ENCODE measurements at places on chromosomes 7 and 10.
A peak's percentile ranks its signal among the peaks of the same experiment; 100 is the strongest.

DNA sequence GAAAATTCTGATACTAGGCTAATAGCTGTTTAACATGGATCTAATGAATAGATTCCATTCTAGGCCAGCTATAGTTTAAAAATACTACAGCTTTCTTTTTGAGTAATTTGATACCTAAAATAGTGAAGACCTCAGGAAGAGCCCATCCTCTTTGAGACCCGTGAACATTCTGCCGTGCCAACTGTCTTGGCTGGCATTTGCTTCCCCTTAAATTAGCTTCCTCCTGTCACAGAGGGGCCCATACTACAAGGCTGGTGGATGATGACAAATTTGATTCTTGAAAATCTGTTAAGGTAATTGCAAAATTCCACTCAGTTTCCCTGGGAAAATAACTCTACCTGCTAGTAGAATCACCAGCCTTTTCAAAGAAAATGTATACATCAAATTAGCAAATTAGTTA, 385.0 kb downstream of the DPP6 start:
- no peak for DNase-seq

DNA sequence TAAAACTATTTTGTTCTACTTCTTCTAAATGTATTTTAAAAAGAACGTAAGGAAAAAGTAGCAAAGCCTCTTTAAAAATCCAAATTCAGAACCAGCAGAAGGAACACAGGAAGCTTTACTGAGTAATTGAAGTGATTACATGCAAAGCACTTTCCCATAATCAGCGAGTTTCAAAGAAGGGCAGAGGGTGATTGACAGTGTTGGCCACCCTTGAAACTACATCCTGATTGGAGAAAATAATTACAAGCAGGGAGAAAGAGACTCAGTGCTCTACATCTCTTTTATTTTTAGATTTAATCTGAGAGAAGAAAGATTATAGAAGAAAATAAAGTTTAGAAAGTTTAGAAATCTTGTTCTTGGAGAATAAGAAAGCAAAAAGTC, 20.3 kb upstream of the HGF start:
- no peak for DNase-seq

DNA sequence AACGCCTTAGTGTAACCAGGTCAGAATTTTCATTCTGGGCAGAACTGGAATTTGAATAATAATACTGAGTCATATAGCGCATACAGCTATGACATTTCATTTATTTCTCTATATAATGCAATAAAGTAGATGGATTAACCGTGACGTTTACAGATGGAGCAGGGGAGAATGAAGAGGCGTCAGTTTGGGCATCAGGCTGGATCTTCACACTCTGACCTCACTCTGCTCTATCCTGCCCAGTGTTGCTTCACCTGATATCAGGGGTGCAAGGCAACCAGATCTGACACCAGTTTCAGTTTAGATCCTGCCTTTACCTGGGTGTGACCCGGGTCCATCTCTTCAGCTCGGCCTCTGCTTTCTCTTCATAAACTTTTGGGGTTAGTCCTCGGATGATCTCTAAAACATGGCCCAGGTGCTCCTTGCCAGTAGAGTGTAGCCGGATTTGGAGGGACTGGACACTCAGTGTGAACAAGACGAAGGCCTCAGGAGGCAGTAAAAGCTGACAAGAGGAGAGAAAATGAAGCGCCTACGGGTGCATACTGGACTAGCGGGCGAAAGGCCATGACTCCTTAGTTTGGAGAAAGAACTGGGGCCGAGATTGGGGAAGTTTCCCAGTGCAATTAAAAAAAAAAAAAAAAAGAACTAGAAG, 1.4 kb upstream of the ZYX start:
- DNase-seq = no peak

- no peak for DNase-seq
Observed at GRCh38 chr10:89580243-89580642, 44.8 kb upstream of the SLC16A12 start.

GRCh38 chr10:82477776-82478175, 602.8 kb downstream of the NRG3 start:
- DNase-seq = no peak

DNA sequence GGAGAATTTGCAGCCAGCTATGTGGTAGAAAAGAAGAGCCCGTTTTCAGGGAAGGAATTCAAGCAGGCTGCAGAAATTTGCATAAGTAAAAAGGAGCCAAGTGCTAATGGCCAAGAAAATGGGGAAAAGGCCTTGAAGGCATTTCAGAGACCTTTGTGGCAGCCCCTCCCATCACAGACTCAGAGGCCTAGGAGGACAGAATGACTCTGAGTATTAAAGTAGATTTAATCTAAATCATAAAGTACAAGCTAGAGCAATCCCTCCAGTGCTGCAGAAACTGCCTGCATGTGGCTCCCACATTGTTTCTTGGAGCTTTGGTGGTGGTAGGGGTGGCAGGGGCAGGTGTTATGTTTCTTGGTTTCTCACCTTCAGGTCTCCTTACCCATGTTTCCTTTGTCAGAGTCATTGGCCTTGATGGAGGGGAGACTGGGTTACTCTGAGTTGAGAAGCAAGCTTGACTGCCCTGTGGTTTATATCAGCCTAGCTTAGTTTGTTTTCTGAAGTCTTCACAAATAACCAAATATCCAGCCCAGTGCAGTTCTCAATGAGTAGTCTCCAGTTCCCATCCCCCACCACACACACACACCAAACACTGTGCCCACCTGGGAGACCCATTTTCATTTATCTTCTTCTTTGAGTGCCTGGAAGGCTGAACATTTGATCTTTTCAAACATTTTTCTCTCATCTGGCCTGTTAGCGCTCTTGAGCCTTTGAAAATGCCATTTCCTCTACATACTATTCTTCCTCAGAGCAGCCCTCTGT, 34.5 kb downstream of the ITPRIP start:
- no peak for DNase-seq

GRCh38 chr7:15399441-15399840, 162.4 kb downstream of the AGMO start:
- DNase-seq = no peak

DNA sequence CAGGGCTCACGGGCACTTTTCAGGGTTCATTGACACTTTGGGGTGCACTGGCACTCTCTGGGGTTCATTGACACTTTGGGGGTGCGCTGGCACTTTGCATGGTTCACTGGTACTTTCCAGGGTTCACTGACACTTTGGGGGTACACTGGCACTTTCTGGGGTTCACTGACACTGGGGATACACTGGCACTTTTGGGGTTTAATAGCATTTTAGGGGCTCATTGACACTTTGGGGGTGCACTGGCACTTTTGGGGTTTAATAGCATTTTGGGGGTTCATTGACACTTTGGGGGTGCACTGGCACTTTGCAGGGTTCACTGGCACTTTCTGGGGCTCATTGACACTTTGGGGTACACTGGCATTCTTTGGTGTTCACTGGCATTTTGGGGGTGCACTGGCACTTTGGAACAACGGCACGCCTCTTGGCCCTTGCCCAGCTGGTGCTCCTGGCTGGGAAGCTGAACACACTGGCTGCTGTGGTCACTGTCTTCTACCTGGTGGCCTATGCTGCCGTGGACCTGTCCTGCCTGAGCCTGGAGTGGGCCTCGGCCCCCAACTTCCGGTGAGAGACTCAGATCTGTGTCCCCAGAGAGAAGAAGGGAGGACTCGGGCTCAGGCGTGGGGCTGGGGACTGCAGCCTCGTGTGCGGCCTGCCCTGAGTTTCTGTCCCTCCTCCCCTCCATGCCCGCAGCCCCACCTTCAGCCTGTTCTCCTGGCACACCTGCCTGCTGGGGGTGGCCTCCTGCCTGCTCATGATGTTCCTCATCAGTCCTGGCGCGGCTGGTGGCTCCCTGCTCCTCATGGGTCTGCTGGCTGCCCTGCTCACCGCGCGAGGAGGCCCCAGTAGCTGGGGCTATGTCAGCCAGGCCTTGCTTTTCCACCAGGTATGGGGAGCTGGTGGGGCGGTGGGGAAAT, 6.2 kb upstream of the TRIP6 start:
- DNase-seq = no peak

GRCh38 chr10:102645741-102646609, 1.7 kb downstream of the TRIM8 start:
- DNase-seq = peak; percentile 88

DNA sequence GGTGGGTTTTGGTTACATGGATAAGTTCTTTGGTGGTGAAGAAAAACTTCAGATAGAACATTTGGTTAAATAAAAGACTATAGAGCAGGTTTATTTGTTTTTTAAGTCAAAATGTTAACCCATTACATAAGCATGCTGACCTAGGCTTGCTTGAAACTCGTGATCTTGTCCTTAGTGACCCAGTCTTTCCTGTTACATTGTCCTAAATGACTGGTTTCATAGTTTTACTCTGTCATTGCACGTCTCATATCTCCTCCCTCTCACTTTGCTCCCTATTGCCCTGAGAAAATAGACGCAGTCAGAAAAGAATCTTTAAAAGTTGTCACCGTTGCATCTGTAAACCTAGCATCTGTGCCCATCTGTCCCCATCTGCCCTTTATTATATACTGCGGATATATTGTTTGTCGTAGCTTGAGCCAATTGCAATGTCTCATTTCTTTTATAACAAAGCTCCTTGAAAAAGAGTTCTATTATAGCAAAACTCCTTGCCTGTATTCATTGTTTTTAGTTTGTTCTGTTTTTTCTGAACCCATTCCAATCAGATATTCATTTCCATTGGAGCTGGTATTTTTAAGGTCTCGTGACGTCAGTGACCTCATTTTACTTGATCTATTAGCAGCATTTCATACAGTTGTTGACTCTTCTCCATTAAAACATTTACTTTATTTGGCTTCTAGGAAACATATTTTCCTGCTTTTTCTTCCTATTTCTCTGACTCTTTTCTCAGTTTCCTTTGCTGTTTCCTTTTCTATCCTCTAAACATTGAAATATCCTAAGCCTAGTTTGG, 57.3 kb downstream of the HELLS start:
- DNase-seq = no peak

All from activated T-cell treated with anti-CD3 and anti-CD28 coated beads, Interleukin-2, amount 50 U/mL, for 48 hours (primary cell).